EH (cell line): ENCODE measurements at places on chromosomes 3 and 15.

GRCh38 chr15:73851689-73852088, 21.7 kb upstream of the TBC1D21 start:
- DNase-seq = peak; percentile 68

- no peak for DNase-seq
Observed at GRCh38 chr3:22322861-22323260, 571.9 kb upstream of the ZNF385D start.

DNA sequence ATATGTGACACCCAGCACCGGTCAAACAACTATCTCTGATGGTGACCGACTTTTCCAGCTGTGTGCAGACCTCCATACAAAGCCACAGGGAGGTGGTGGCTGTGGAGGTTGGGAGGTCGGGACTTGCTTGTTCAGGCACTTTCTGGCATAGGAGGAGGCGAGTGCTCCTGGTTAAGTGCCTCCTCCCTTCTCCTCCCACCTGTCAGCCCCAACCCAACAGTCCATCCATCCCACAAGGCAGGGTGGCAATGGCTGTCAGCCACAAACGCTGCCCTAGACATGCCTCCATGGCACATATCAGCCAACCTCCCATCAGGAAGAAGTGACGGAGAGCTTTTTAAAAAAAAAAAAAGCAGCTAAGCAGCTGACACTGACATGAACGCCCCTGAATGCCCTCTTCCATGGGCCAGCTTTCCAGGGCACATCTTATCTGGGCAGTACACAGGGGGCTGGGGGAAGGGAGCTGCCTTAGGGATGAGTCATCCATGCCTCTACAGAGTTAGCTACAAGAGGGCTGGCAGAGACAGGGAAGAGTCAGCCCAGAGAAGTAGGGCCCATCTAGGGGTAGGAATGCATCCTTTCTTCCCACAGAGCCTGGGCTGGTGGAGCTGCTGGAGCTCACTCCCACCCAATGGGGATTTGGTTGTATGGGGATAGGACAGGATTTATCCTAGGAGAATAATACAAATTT, 41.2 kb downstream of the CCDC12 start:
- DNase-seq = peak; percentile 99

GRCh38 chr3:115627180-115628074, 4.1 kb downstream of the GAP43 start:
- DNase-seq = no peak

- DNase-seq = peak; percentile 3
Observed at GRCh38 chr3:37700466-37701248, 161.0 kb upstream of the CTDSPL start.

DNA sequence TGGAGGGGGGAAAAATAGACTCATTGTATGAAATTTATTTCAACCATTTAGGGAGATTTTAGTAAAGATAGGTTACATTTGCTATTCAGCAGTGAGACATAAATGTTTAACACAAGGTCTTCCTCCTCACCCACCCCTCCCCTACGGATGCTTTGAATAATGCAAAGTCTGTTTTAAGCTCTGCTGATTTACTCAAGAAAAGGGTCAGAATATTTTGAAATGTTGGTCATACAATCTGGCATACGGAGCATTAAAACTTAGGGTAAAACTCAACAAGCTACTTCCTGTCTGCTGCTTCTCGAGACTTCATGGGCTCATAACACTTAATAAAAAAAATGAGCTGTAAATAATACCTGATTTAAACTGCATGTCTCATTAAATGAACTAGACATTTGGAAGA, 156.3 kb downstream of the WNT5A start:
- DNase-seq = peak; percentile 62

- no peak for DNase-seq
Observed at GRCh38 chr15:42032376-42033213, 11.8 kb upstream of the PLA2G4E start.

DNA sequence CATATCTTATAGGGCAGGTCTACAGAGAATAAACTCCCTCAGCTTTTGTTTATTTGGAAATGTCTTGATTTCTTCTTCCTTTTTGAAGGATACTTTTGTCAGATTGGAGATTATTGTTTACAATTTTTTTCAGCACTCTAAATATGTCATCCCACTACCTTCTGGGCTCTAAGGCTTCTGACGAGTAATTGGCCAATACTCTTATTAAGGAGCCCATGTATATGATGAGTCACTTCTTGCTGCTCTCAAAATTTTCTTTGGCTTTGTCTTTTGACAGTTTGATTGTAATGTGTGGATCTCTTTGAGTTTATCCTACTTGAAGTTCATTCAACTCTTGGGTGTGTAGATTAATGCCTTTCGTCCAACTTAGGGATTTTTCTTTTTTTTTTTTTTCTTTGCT, 28.9 kb upstream of the CD200R1L start:
- no peak for DNase-seq

GRCh38 chr3:152574461-152575079, 260.4 kb upstream of the P2RY1 start:
- peak; percentile 58 for DNase-seq

DNA sequence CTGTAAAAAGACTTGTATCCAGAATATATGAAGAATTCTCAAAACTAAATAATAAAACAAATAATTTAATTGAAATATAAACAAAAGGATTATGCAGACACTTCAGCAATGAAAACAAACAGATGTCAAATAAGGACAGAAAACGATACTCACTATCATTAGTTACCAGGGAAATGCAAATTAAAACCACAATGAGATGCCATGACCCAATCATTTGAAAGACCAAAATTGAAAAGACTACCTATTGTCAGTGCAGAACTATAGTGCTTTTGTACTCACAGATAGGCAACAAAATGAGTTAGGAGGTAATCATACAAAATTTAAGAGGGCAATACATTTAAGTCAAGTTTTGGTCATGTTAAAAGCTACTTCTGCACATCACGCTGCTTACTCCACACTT, 31.6 kb upstream of the OR5K4 start:
- DNase-seq = no peak

DNA sequence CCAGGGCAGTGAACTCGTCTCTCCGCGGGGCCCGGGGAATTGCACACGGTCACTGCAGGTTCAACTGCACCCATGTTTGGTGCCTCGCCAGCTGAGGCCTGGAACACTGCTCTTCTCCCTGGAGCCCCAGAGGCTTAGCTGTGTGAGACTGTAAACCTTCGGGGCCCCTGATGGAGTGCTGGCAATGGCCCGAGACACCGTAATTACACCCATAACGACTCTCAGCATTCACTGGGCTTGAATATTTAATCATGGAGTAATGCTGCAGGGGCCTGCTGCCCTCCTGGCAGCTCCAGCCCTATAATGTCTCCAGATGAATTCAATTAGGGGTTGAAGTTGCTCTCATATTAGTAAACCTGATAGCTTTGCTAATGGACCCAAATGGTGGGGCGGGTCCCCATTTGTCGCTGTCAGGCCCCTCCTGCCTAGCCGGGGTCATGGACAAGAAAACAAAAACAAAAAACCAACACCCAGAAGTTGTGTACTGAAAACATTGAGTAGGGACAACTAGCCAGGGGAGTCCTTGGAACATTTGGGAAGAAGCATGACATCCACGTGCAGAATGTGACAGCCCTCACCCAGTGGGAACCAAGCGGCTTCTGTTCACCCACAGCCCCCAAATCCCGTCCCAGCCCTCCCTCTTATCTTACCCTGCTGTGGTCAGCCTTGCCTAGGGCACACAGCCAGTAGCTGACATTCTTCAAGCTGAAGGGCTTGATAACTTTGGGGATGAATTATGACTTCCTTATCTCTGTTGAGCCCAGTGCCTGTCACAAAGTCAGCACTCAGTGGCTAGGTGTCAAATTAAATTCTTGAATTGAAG, 74.3 kb upstream of the SCN5A start:
- peak; percentile 55 for DNase-seq

DNA sequence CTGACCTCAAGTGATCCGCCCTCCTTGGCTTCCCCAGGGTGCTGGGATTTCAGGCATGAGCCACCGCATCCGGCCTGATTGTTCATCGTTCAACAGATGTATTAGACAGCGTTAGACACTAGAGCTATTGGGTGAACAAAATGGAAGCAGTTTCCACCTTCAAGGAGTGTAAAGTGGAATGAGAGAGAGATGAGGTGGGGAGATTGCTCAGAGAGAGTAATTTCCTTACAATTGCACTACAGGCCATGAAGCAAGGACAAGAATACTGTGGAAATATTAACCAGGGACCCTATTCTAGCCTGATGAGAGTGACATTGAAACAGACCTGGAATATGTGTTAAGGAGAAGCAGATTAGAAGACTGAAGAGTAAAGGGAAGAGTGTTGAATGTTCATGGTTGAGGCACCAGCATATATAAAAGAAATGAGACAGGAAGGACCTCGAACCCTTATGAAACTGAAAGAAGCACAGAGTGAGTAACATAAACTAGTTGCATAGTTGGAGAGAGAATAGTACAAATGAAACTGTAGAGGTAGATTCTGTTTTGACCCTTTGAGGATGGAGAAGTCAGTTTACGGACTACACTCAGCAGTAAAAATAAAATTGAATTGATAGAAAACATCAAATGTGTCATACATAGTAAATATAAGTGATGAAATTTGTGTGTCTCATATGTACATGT, 7.2 kb downstream of the RTF1 start:
- DNase-seq = no peak

DNA sequence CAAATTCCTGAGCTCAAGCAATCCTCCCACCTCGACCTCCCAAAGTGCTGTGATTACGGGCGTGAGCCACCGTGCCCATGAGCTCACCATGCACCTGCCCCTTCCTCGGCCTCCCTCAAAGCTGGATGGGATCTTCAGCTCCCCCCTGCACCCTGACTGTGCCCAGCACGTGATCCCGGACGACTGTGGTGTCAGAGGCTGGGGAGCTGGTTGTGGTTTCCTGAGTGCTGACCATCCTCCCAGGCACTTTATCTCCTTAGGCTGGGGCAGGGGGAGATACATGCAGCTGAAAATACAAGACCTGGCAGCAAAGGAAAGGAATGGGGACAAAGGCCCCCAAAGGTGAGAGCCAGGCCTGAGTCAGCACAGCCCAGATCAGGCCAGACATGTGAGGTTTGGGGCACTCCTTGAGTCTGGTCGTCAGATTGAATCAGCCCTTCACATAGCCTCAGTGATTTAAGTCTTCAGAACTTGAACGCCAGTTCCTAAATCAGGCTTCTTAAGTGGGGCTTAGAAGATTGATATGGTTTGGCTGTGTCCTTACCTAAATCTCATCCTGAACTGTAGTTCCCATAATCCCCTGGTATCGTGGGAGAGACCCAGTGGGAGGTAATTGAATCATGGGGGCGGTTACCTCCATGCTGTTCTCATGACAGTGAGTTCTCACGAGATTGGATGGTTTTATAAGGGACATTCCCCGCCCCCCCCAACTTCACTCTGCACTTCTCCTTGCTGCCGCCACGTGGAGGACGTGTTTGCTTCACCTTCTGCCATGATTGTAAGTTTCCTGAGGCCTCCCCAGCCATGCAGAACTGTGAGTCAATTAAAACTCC, 35.8 kb downstream of the PRKCD start:
- DNase-seq = peak; percentile 57

DNA sequence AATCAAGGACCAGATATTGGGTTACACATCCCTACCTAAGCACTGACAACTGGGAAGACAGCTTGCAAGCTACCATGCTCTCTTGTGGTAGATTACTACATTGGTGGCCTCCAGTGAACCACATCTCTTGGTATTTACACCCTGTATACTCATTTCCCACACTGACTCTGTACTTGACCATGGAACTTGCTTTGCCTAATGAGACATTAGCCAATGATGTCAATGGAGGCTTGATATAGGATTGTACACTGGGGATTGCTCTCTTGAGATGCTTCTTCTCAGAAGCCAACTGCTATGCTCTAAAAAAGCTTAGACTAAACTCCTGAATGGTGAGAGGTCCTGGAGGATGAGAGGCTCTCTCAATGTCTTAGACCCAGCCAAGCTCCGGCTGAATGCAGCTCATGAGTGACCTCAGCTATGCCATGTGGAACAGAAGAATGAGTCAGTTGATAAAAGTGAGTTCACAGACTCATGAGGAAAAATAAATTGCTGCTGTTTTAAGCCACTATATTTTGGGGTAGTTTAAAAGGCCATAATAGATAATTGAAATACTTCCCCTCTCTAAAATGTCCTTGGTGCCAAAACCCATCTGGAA, 61.5 kb upstream of the GALNT15 start:
- peak; percentile 85 for DNase-seq

DNA sequence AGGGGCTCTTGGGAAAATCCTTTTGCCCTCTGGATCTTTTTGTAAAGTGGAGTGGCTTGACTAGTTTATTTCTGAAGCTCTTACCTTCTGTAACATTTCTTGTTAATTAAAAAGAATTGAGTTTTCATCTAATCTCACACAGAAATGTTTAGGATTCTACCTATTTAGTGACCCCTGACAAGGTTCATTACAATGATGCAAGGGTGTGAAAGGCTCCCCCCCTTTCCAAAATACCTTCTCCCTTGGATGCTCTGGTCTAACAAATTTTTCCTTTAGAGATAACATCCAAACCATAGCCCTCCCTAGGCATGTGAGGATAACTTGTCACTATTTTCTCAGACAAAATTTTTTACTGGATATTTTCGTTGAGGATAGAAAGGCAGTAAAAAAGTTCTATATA, 223.9 kb downstream of the THRB start:
- no peak for DNase-seq

- DNase-seq = no peak
Observed at GRCh38 chr15:95296643-95297042, 1033.9 kb upstream of the NR2F2 start.

GRCh38 chr3:96354742-96355141, 459.7 kb upstream of the EPHA6 start:
- no peak for DNase-seq

DNA sequence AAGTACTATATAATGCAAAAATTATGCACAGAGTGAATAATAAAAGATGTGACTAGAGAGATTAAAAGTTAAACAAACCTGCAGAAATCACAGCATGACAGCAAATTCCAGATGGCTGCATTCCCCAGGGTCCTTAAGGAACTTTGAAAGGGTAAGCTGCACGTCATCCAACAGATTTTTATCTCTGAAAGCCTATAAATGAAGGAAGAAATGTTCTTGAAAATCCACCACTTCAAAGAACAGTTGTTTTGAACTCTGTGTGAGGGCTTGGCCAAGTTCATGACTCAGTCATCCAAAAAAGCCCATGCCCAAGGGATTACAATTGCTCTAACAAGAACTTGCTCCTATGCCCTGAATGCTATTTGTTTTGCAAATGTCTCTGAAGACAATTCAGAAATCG, 603.6 kb downstream of the PLOD2 start:
- DNase-seq = no peak

DNA sequence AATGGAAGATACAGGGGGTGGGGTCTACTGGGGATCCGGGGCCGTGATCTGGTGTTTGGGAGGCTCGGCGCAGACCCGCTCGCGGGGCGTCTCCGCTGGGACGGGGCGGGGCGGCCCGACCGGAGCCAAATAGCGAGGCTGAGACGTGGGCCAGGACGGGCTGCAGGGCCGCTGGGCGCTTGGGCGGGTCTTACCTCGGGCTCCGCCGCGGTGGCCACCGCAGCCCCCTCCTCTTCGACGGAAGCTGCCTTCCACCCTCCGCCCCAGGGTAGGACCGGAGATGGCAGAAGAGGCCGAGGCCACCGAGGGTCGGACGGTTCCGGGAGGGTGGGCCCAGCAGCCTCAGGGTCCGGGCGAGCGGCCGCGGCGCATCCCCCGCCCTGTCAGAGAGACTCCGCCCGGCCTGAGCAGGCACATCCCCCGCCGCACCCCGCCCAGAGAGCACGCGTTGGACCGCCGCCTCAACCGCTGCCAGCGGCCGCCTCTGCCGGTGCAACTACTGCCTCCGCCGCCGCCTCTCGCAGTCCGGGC, 399 bp downstream of the MYO9A start:
- DNase-seq = peak; percentile 87

GRCh38 chr3:103002425-103003176, 567.8 kb downstream of the ZPLD1 start:
- DNase-seq = no peak
